ENCODE measurements at places on chromosomes 13 and 19.

DNA sequence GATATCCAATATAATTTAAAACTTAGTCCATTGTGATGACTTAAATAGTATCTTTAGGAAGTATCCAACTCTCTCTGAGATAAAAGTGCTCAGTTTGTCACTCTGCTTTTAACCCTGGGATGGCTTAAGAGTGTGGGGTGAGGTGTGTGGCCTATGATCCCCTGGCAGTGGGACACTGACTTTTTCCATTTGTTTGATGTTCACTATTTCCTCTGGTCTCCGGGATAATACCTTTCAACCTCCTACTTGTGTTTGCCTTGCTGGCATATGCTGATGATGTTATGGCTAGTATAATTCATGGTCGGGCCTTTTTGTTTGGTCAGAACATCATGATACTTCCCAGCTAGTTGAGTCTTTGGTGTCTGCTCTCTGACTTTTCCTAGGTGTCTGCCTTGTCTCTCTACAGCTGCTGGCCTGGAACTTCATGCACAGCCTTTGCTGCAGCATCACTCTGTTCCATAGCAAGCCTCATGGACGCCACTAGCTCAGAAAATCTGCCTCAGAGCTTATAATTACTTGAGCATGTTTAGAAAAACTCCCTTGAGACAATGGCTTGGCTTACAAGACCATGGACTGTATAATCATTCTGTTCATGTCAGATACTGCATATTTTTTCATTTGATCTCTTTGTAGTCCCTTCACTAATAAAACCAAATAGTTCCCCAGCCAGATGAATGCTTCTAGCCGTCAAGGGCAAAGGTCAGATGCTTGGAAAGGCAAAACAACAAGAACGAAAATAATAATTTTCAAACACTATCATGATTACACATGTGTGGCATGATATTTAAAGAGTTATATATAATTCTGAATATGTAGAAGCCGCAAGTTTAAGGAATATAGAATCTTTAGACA lies 75.2 kb downstream of the WDFY2 start:
- DNase-seq = no peak

- DNase-seq = no peak
These were observed 12.0 kb upstream of the NANOS3 start for GRCh38 chr19:13864667-13865570.

DNA sequence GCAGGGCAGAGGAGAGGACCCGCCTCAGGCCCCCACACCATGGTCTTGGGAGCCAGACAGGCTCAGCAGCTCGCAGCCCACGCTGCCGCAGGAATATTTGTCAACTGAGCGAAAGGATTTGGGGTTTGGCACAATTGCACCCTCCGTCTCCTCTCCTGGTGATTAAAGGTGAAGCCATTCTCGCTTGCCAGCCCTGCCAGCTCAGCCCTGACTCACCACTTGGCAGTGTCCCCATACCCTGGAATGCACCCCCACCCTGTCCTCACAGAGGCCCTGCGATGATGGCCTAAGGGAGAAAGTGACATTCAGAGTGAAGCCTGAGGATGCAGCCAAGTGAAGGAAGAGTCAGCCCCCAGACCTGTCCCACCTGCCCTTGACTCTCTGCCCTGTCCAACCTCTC lies 18.8 kb downstream of the CYTH2 start:
- DNase-seq = no peak

- DNase-seq = peak; percentile 42
These were observed 564.1 kb downstream of the PCDH9 start for GRCh38 chr13:66665991-66666390.

DNA sequence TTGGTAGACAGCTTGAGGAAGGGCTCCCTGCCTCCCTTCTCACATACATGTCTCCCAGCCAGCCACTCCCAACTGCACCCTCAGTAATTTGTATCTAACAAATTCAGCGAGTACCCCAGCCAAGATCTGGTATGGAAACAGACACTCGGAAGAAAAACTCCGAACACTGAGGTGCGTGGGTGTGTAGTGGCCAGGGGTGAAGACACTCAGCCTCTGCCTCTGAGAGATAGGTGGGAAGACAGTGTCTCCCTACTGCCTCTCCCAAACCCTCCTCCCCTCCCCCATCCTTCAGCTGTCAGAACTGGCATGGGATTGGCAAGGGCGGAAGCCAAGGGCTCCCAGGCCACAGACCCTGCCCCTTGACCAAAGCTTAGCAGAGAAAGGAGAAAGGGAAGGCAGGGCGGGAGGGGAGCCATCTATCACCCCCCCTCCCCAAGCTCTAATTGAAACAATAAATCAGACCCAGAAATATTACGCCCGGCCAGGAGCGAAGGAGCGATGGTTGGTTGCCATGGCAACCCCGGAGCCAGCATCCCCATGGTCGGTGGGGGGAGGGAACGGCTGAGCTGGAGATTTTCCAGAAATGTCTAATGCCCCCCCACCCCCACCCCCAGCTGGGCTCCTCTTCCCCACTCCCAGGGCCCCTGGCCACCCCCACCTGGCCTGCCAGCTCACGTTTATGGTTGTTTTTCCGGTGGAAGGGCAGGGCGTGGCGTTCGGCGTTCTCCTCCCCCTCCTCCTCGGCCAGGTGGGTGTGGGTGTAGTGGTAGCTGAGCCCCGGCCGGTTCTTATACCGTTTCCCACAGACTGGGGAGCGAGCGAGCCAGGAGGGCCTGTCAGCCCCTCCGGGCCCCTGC lies 7.0 kb downstream of the DPF1 start:
- DNase-seq = no peak

DNA sequence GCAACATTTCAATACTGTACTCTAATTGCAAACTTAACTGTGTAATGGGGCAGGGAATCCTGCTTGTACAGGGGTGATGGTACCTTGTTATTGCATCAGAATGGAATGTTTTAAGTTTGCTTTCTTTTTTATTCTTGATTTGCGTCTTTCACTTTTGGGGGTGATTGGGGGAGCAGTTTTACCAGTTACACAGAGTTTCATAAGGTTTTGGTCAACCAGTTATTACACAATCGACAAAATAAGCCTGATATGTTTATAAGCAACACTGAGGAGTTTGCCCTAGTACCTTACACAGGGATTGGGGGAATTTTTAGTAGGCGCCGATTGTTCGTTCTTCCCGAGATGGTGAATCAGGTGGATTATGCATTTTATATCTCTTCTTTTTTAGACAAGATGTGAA lies 2.7 kb downstream of the KLF5 start:
- DNase-seq = no peak

- peak; percentile 64 for DNase-seq
These were observed 49.1 kb downstream of the LMO7 start for GRCh38 chr13:75685239-75685697.

GRCh38 chr19:18218600-18218999 lies 7.6 kb downstream of the PDE4C start:
- no peak for DNase-seq

DNA sequence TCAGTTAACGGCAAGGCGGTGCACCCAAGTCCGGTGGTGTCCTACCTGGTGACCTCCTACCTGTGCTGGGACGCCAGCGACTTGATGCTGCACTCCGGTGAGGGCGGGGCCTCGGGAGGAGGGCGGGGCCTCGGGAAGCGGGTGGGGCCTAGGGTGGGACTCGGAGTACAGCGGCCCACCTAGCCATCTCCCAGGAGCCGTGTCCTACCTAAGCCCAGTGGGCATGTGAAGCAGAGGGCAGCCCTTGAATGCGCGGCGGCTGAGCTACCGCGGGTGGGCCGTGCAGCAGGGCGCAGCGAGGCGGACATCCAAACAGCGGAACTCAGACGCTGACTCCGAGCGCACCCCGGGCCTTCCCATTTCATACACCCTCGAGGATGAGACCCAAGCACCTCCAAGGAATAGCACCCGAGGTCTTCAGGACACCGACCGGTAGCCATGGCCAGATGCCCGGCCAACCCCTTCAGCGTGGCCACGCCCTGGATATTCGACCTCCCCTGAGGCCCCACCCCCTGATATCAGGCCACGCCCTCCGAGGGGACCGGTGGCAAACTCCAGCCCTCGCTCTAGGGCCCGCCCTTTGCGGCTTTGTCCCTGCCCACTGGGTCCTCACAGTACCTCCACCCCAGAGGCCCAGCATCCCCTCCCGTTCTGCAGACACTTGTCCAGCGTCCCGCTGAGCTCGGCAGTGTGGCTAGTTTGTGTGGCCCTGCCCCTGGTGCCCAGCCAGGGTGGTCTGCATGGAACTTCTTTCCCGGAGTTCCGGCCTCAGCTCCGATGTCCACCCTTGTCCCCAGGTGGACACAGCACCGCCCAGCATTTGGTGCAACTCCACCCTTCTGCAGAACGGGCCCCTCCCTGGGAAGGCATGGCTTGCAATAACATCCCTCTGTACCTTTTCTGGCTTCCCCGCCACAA lies 5.4 kb downstream of the KLK1 start:
- no peak for DNase-seq

DNA sequence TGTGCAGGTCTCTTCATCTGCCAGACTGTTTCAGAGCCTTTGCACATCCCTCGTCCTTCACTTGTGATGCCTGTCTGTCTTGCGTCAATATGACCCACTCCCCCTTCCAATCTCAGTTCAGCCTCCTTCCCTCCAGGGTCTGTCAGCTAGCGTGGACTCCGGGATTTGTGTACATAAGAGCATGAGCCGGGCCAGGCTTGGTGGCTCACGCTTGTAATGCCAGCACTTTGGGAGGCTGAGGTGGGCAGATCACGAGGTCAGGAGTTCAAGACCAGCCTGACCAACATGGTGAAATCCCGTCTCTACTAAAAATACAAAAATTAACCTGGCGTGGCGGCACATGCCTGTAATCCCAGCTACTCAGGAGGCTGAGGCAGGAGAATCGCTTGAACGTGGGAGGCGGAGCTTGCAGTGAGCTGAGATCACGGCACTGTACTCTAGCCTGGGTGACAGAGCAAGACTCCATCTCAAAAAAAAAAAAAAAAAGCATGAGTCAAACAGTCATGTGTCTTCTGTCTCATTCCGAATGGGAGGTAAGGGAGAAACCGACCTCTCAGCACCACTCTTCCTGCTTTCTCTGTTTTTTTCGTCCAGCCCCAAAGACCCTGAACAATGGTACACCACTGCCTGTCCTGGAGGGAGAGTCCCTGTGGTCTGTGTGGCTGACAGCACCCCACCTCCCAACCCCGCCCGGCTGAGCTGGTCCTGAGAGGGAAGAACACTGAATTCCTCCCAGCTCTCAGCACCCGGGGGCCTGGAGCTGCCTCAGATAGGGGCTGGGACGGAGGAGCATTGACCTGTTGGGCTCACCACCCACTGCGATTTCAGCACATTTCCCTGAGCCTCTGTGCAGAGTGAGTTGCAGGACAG lies 2.4 kb upstream of the SIGLEC9 start:
- no peak for DNase-seq

DNA sequence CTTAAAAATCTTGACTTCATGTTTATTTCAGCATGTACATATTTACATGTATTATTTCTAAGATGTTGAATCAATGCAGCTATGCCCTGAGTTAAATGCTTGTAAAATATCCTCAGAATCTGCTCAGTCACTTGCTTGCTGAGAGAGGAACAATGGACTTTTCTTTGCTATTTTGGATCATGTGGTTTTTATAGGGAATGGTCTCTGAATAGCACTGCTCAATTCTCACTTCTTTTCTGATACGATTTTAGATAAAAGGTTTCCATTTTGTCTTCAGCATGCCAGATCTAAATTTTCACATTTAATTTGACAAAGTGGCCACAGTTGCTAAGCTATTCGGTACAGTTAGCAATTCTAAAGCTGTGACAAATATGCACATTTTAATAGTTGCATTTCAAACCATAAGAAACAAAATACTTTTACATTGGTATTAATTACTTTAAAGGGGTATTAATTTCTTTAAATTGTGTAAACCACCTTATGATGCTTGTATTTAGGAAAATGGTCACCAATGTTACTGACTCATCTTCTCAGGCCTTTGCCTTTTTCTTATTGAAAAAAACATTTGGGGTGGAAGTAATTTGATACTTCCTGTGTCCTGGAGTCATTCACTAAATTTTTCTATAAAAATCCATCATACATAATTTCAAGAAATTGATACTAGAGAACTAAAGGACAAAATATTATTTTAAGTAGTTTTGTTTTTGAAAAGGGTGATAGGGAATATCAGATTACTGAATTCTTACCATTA lies 113.5 kb downstream of the MYO16 start:
- no peak for DNase-seq

- no peak for DNase-seq
These were observed 47.1 kb upstream of the MRI1 start for GRCh38 chr19:13717194-13717643.

- DNase-seq = no peak
These were observed 145.6 kb upstream of the FRY start for GRCh38 chr13:31885994-31886393.

DNA sequence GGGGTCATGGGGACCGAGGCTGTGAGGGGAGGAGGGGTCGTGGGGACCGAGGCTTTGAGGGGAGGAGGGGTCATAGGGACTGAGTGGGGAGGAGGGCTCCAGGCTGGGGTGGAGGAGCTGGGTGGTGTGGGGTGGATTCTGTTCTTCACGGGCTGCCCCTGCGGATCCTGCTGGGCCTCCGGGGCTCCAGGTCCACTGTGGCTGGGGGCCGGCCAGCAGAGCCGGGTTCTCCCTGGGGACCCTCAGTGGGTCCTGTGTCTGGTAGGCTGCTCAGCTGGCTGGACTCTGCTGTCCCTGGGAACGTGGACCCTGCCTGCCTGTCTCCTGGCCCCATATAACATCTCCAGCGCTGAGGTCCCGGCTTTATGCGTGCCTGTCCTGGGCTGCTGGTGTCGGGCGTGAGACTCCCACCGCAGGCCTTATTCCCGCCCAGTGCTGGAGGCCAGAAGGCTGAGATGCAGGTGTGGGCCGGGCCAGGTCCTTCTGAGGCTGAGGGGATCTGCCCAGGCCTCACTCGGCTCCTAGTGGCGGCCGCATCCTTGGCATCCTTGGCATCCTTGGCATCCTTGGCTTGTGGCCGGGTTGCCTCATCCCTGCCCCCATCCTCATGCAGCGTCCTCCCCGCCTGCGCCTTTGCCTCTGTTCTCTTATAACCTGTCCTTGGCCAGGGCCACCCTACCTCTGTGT lies 19.8 kb upstream of the GNA15 start:
- DNase-seq = no peak

GRCh38 chr19:11204943-11205349 lies 7.6 kb upstream of the KANK2 start:
- DNase-seq = no peak

GRCh38 chr19:38661996-38662395 lies 14.5 kb downstream of the ACTN4 start:
- DNase-seq = no peak

DNA sequence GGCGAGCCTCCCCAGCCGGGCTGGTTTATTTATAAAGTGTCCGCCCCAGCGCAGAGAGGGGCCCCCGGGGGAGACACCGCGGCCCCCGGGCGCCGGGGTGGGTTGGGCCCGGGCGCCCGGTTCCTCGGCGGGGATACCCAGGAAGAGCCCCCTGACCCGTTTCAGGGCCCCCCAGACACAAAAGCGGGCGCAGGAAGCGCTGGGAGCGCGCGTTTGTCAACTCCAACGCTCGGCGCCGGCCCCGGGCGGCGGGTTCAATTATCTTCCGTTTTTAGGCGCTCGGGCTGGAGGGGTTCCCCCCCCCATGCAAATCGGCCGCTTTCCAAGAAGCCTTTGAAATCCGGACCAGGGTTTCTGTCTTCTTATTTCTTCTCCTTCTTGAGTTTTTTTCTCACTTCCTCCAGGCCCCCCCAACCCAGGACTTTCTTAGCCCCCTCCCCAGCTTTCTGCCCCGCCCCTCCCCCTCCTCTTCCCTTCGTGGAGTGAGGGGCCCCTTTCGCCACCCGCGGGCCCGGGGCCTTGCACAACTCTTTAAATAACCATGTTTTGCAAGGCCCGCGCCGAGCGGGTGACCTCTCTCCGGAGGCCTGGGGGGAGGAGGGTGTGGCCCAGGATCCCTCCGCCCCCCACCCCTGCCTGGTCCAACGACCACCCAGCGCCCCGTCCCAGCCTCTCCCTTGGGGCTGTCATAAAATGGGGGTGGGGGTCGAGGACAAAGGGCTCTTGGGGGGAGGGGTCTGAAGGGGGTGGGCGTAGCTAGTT lies 935 bp downstream of the ARID3A start:
- no peak for DNase-seq
